ENCODE measurements at places on chromosomes 4 and X. TPM values are rescaled to one million over a fixed set of nuclear protein-coding genes. Genes with fewer than 3 reads are reported as not detected.
A peak's percentile ranks its signal among the peaks of the same experiment; 100 is the strongest.

The MAGEE1 gene
- total RNA-seq = 3.4 TPM

DNA sequence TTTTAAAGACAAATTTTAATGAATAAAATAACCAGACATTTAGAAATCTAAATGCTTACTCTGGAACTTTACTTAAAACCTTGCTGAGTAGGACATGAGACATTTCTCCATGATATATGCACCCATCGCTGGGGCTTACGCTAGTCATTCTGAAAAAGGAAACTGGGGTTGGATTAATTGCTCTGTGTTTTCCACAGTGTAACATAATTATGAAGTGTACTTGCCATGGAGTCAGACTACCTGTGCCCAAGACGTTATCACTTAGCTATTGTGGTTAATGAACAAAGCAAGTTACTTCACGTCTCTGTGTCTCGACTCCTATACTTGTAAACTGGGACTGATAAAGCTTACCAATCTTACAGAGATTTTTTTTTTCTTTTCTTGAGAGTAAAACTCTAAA is 47.8 kb downstream of the SHISA3 start:
- no peak for DNase-seq
- peaks cover 1% of the 10 kb centered on the region for H3K36me3 ChIP-seq
- H3K4me1 ChIP-seq = no peaks in the 10 kb centered on the region

- no peak for DNase-seq
- peaks cover 6% of the 10 kb centered on the region for H3K36me3 ChIP-seq
- no peak overlapping the region for H3K4me3 ChIP-seq
- peaks cover 8% of the 10 kb centered on the region for H3K27me3 ChIP-seq
- peaks cover 6% of the 10 kb centered on the region for H3K4me1 ChIP-seq
These were observed 5.5 kb upstream of the ATP2B3 start for GRCh38 chrX:153511784-153512500.

The IGFBP7 gene
- total RNA-seq = 3,484 TPM

The MSANTD1 gene
- total RNA-seq = 0.83 TPM

The TRIM61 gene
- total RNA-seq = not detected

The TRIM60 gene
- not detected for total RNA-seq

The TKTL2 gene
- not detected for total RNA-seq

- H3K4me3 ChIP-seq = peak within 1 kb of the TSS; percentile 87
- H3K36me3 ChIP-seq = peaks cover 18% of the 10 kb centered on the region
These were observed at the start of gene EDNRA for GRCh38 chr4:147480891-147481576. Gene EDNRA (plus strand): TSS chr4:147481097. CDS start chr4:147485682, 4,585 bp downstream.

GRCh38 chr4:110309675-110310074 is 111.3 kb upstream of the ELOVL6 start:
- H3K27me3 ChIP-seq = peaks cover 14% of the 10 kb centered on the region
- H3K36me3 ChIP-seq = no peaks in the 10 kb centered on the region
- no peak overlapping the region for H3K27ac ChIP-seq
- no peak for DNase-seq

- peaks cover 13% of the 10 kb centered on the region for H3K27me3 ChIP-seq
- no peak for DNase-seq
- H3K4me3 ChIP-seq = no peak overlapping the region
- no peaks in the 10 kb centered on the region for H3K36me3 ChIP-seq
- H3K4me1 ChIP-seq = peaks cover 12% of the 10 kb centered on the region
These were observed 7.6 kb upstream of the SLC2A9 start for GRCh38 chr4:10028910-10029309.

The DCLK2 gene
- 12.6 TPM for total RNA-seq

- H3K4me3 ChIP-seq = no peak overlapping the region
- DNase-seq = no peak
- H3K4me1 ChIP-seq = peaks cover 26% of the 10 kb centered on the region
- H3K27me3 ChIP-seq = no peaks in the 10 kb centered on the region
- no peak overlapping the region for H3K27ac ChIP-seq
These were observed 33.9 kb downstream of the RNF150 start for GRCh38 chr4:141099326-141099725.

The GABRB1 gene
- total RNA-seq = not detected

The MAML3 gene
- total RNA-seq = 8.2 TPM

The ASB12 gene
- total RNA-seq = not detected

- no peaks in the 10 kb centered on the region for H3K27me3 ChIP-seq
- no peaks in the 10 kb centered on the region for H3K36me3 ChIP-seq
- no peak overlapping the region for H3K27ac ChIP-seq
These were observed 99.4 kb downstream of the SYNPO2 start for GRCh38 chr4:118987959-118988634.

DNA sequence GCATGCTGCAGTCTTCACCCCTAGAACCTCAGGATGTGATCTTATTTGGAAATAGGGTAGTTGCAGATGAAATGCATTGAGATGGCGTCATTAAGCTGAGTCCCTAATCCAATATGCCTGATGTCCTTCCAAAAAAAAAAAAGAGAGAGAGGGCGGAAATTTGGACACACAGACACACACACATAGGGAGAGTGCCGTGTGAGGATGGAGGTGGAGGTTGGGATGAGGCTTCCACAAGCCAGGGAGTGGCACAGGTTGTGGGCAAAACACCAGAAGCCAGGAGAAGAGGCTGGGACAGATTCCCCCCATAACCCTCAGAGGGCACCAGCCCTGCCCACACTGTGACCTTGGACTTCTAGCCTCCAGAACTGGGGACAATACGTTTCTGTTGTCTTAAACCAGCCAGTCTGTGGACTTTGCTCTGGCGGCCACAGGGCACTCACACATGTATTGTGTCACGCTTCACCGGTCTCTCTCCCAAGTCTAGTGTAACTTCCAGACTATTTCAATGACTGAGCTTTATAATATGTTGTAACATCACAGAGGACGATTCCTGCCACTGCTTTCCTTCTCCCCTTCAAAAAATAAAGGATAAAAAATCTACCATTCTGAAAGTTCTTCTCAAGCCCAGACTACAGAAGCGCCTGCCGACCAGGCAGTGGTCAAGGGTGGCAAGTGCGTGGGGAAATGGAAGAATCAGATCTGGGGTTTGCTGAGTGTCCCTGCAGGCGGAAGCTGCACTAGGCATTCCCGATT is 35.8 kb upstream of the MAN2B2 start:
- no peak overlapping the region for H3K27ac ChIP-seq
- H3K27me3 ChIP-seq = no peaks in the 10 kb centered on the region
- H3K4me1 ChIP-seq = no peaks in the 10 kb centered on the region

The MAGIX gene
- 1.2 TPM for total RNA-seq

DNA sequence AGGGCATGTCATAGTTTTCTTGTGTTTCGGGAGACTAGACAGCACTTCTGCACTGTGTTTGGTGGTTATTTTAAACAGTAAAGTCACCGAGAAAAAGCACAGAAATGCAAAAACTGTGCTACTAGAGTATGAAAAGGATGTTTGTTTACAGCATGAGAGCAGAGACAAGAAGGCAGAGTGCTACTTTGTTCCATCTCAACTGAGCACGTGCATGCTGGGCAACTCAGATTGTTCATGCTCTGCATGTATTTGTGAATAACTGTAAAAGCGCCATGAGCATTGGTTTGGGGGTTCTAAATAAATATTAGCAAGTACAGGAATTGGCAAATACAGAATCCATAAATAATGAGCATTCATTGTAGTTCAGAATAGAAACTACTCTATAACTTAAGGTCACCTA is 7.4 kb downstream of the EVC start:
- no peak overlapping the region for H3K27ac ChIP-seq
- no peak for DNase-seq
- no peaks in the 10 kb centered on the region for H3K27me3 ChIP-seq
- H3K4me3 ChIP-seq = no peak overlapping the region

GRCh38 chrX:124045109-124045508 is 83.6 kb downstream of the STAG2 start:
- H3K36me3 ChIP-seq = peaks cover 2% of the 10 kb centered on the region

GRCh38 chr4:108111781-108112180 is 57.0 kb downstream of the LEF1 start:
- no peak for DNase-seq
- H3K4me1 ChIP-seq = peaks cover 11% of the 10 kb centered on the region
- no peak overlapping the region for H3K4me3 ChIP-seq

DNA sequence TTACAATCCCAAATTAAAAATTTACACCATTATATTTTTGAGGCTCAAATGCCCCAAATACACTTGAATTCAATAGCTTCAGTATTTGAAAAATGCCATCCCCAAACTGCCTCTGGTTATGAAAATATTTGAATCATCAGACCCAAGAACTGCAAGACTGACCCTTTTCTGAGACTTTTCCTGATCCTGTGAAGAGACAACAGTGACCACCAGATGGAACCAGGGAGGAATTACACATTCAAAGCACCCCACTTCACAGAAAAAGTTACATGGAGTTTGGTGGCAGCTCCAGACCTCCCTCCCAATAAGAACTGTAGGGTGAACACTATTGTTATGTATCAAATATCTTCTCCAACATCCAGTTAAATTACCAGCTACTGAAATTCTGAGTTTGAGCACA is 44.0 kb upstream of the SCD5 start:
- peaks cover 58% of the 10 kb centered on the region for H3K36me3 ChIP-seq
- DNase-seq = no peak
- H3K4me3 ChIP-seq = no peak overlapping the region

DNA sequence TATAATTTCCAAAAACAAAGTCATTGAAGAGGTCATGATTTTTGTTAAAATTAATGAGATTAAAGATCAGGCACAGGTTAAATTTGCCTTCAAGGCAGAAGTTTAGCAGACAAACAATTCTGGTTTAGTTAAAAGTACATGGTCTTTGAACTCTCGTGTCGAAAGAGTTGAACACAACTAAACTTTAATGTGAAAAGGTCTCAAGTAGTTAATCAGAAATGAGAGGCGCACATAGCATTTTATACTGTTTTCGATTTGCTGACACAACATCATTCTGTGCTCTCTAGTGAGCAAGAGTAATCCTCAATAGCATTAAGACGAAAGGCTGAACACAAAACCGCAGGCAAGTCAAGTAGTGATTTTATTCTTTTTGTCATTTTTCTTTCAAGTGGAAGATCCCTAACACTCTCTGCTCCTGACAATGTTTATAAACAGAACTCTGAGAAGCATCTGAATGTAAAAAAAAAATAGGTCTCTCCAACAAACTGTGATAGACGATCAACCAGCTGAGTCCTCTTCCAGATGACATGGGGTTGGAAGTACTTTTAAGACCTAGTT is 49.8 kb downstream of the SH3RF1 start:
- no peak for DNase-seq
- no peak overlapping the region for H3K4me3 ChIP-seq
- H3K27me3 ChIP-seq = no peaks in the 10 kb centered on the region
- H3K36me3 ChIP-seq = peaks cover 4% of the 10 kb centered on the region
- H3K27ac ChIP-seq = no peak overlapping the region

DNA sequence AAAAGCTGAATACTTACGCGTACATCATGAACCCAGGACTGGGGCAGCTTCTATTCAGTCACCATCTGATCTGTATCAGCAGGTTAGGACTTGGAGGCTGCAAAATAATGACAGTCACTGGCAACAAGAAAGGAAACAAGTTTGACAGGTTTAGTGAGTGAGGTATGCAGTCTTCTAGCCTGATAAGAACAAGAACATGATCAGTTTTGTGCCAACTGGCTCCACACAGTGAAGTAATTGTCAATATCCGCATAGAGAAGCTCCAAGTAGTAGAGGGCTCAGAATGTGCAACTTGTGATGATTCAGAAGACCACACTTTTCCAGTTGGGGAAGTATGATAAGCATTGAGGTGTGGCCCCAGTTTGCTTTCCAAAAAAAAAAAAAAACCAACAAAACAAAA is at the start of gene TMPRSS11F:
TMPRSS11F (minus strand) TSS at position 77 of the 400 bp plus-strand sequence; CDS start at position 28, 49 bp downstream.
- no peak within 1 kb of the TSS for H3K27ac ChIP-seq
- no peak for DNase-seq
- no peaks in the 10 kb centered on the region for H3K4me1 ChIP-seq
- no peak within 1 kb of the TSS for H3K4me3 ChIP-seq

DNA sequence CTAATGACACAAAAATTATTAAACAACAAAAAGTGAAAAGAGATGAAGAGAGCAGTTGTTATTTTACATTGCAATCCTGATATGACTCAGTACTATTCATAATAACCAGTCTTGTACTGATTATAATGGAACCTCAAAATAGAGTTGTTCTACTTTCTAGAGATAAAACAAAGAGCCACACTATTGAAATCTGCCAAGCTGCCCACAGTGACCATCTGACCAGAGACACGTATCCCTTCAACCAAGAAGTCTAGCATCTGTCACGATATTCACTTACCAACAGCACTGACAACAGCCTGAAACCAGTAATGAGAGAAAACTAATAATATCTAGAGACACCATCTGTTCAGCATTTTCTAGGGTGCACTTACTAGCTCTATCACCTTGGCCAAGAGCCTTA is 466.7 kb downstream of the NKX6-1 start:
- no peaks in the 10 kb centered on the region for H3K4me1 ChIP-seq
- H3K4me3 ChIP-seq = no peak overlapping the region
- peaks cover 4% of the 10 kb centered on the region for H3K27me3 ChIP-seq

The LRP2BP gene
- 0.31 TPM for total RNA-seq

The RPL34 gene
- total RNA-seq = 1,032 TPM

DNA sequence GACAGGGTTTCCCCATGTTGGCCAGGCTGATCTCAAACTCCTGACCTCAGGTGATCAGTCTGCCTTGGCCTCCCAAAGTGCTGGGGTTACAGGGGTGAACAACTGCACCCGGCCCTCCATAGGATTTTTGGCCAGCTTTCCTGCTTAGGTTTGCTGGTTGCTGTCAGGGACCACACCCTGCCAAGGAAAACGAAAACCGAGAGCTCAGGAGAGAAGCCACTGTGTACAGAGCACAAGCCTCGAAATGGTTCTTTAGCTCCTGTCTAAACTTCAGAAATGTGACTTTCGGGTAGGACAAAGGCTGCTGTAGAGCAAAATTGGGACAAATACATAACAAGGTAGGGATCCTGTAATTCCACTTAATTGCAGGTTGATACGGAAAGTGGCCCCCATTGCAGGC is 146.3 kb upstream of the ATP6AP2 start:
- no peaks in the 10 kb centered on the region for H3K27me3 ChIP-seq
- H3K4me1 ChIP-seq = peaks cover 6% of the 10 kb centered on the region
- no peaks in the 10 kb centered on the region for H3K36me3 ChIP-seq
- no peak for DNase-seq

- H3K27ac ChIP-seq = no peak overlapping the region
- H3K4me1 ChIP-seq = peaks cover 19% of the 10 kb centered on the region
- no peak overlapping the region for H3K4me3 ChIP-seq
These were observed 22.5 kb downstream of the GUCY1B1 start for GRCh38 chr4:155781249-155781831.

The ZCCHC13 gene
- total RNA-seq = not detected

GRCh38 chrX:1534301-1535168 is 2.5 kb downstream of the P2RY8 start:
- H3K4me3 ChIP-seq = no peak overlapping the region
- DNase-seq = peak; percentile 76
- H3K36me3 ChIP-seq = no peaks in the 10 kb centered on the region
- H3K4me1 ChIP-seq = no peaks in the 10 kb centered on the region

- H3K4me1 ChIP-seq = peaks cover 66% of the 10 kb centered on the region
- peak overlapping the region; percentile 86 for H3K27ac ChIP-seq
- no peak for DNase-seq
- no peaks in the 10 kb centered on the region for H3K36me3 ChIP-seq
- H3K4me3 ChIP-seq = no peak overlapping the region
These were observed 15.0 kb downstream of the SHISA3 start for GRCh38 chr4:42412251-42412650.

GRCh38 chrX:70470850-70471289 is 26.2 kb downstream of the DLG3 start:
- no peak for DNase-seq
- no peaks in the 10 kb centered on the region for H3K27me3 ChIP-seq
- H3K27ac ChIP-seq = no peak overlapping the region
